ENCODE measurements at places on chromosomes 4 and X. TPM values are rescaled to one million over a fixed set of nuclear protein-coding genes. Genes with fewer than 3 reads are reported as not detected.

Gene ENPP6
- not detected for total RNA-seq

DNA sequence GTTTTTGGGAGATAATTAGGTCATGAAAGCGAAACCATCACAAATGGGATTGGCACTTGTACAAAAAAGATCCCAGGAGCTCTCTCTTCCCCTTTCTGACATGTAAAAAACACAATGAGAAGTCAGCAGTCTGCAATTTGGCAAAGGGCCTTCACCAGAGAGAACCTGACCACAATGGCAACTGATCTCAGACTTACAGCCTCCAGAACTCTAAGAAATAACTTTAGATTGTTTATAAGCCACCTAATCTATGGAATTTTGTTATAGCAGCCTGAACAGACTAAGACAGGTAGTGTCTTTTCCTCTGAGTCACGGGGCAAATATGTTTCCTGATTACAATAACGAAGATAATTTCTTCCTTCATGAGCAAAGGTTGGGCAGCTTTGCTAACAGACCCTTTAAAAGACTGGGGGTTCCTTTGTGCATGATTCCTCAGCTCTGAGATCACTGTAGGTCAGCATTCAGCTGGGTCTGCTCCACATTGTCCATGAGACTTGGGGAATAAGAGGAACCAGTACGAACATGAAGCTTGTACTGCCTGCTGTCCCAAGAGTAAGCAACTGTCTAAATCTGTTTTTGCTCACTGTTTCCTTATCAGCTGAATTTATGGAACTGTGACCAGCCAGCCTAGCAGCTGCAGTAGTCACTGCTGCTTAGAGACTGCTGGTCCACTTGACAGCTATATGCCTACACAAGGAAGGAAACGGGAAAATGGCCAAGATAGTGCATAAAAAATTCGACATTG lies 191.6 kb downstream of the ANAPC10 start:
- DNase-seq: peak; percentile 29

- DNase-seq: no peak
These were observed 83.3 kb downstream of the VEGFC start for GRCh38 chr4:176709417-176709816.

DNA sequence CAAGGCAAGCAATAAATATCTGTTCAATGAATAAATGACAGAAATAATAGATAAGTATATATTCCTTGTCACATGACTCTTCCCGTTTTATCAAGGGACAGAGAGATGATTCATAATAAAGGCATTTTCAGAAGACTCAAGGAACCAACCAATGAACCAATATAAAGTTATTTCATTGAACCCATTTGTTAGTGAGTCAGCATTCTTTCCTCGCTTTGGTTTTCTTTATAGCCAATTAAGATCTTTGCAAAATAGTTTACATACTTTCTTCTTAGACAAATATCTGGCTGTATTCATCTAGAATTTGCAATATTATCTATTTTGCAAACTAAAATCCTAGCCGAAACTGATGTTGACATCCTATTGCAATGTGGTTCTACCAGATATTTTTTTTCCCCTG lies 269.4 kb downstream of the IL15 start:
- peak; percentile 80 for DNase-seq

DNA sequence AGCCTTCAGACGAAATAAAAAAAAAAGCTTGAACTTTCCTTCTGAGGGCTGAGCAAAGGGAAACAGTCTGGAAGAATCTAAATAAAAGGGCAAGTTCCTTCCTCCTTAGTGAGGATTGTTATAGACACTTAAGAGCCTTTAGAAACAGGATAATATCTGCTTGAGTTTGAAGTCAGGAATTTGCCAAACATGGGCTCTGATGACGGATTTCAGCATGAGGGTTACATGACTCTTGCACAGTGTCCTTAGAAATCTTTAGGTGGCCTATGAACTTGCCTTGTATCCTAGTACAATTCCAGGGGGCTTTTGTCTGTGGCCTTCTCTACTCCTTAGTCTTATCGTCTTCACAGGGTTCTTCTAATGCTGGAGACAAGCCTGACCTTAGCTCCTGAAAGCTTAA lies 94.1 kb downstream of the RLIM start:
- no peak for DNase-seq

Gene GPR143
- not detected for total RNA-seq

DNA sequence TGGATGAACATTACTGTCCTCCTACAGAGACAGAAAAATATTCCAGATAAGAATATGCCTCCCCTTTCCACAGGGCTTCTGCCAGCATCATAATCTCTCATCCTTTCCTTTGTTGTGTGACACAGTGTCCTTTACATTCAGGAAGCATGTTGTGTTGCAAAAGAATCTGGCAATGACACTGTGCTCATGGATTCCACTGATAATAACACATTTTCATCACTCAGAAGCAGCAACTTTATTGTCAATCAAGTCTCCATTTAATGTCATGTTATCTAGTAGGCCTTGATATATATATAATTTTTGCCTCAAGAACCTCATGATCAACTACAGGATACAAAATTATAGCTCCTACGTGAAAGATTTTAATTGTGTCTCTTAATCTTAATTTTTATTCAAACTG lies 833.9 kb downstream of the FSTL5 start:
- DNase-seq: no peak

- DNase-seq: no peak
These were observed 81.5 kb upstream of the PACRGL start for GRCh38 chr4:20618731-20619130.

DNA sequence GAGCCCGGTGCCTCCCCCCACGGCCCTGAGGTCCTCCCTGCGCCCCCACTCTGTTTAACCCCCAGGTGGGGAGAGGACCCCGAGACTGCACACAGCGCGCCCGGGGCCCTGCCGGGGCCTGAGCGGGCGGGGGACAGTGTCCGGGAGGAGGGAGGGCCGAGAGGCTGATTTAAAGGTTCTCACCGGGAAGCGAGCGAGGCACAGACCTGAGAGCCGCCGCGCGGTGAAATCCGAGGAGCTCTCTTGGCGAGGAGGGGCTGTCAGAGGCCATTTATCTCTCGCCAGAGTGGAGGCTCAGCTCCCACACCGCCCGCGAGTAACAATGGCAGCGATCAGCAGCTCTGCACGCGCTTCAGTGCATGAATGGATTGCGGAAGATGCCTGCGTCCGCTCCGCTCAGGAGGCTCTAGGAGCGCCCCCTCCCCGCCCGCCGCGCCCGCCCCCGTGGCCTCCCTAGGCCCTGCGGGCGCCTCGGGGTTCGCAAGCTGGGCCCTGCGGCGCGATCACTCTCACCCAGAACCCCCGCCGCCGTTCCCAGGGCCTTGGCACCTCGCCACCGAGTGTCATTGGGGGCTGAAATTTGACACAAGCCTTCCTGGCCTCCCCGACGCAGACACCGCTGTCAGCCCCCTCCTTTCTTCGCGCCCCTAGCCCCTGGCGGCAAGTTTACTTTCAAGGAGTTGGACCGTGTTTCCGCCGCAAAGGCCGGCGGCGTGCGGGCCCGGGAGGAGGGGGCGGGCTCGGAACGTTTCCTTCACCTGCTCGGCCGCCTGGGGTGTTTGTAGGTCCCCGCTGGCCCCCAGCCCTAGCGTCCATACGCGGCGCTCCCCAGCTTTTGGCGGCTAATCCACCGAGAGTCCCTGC lies 48.7 kb upstream of the BCOR start:
- DNase-seq: peak; percentile 46

Gene POLN
- total RNA-seq: 0.72 TPM

DNA sequence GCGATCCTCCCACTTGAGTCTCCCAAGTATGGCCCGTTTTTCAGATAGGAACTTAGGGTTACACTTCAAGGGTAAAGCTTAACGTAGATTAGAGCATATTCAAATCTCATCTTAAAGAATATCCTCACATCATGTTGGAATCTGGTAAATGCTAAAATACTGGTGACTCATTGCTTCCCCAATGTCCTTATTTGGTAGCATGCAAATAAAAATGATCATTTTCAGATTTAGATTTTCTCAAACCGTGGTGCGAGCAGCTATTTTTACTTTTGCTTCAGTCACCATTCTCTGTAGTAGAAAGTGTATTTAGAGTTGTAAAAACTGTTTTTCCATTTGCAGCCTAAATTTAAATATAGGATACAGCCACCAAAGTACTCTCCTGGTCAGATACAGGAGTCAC lies 101.5 kb upstream of the MAML3 start:
- DNase-seq: peak; percentile 67

DNA sequence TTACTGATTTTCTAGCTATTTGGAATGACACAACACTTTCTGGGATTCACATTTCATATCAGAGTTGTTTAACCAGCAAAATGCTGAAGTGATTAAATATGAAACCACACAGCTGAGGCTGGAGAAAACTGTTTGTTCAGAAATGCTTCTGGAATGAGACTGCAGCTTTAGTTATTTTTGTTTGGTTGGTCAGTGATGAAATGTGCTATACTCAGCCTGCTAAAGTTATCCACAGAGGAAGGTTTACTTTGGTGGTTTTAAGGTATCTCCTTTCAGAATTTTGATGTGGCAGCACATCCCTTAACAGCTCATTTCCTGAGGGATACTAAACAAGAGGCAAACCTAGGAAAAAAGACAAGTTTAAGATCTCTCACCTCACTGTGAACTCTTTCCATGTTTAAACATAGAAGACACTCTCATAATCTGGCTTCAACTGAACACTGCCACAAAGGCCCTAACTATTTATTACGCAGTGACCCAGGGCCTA lies 106.6 kb upstream of the PDE5A start:
- peak; percentile 99 for DNase-seq

GRCh38 chr4:125891597-125892258 lies 577.0 kb downstream of the FAT4 start:
- peak; percentile 98 for DNase-seq

GRCh38 chrX:147550217-147550616 lies 361.5 kb upstream of the FMR1 start:
- no peak for DNase-seq

DNA sequence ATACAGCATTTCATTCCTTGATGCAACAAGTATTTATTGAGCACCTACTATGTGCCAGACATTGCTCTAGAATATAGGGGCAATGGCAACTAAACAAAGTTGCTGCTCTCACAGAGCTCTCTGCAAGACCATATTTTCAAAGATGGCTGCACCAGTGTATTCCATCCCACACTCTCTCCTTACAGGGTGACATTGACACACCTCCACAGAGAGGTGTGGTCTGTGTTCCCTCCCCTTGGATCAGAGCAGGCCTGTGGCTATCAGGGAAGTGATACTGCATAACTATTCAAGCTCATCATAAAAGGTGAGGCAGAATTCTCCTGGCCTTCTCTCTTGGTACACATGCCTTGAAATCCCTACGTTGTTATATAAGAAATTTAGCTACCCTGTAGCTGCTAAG lies 95.3 kb upstream of the SOD3 start:
- DNase-seq: no peak

DNA sequence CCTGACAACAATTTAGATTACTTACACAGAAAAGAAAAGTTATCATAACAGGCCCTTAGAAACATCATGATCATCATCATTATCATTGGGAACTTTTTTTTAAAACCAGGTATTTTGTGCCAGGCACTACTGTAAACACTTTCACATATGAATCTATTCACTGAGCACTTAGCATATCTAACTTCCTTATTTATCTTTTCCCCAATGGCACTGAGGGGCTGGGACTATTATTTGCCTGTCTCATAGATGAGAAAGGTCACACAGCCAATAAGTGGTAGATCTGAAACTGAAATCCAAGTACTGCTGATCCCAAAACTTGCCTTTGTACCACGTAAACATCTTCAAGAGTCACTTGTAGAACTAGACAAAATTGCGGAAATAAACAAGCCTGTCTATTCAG lies 184.2 kb upstream of the RBPJ start:
- no peak for DNase-seq

GRCh38 chr4:47215759-47216158 lies 184.4 kb downstream of the GABRB1 start:
- peak; percentile 29 for DNase-seq

GRCh38 chrX:8027827-8028226 lies 100.6 kb upstream of the PNPLA4 start:
- DNase-seq: no peak

DNA sequence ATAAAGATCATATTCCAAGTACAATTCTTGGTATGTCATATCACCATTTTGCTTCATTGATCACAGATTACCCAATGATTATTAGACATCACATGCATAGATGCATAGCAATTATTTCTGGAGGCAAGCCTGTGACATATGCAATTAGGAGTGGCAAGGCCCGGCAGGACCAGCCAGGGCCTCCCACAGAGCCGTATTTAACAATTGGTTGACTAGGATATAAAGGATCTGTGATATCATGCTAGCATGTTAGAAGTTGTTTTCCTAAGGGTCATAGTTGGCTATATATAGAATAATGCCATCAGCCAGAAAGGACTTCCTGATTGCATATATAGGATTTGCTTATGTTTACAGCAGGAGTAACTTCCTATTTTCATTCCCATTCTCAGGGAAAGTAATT lies 103.5 kb upstream of the OTUD4 start:
- no peak for DNase-seq

GRCh38 chrX:106698693-106699092 lies 27.8 kb upstream of the RNF128 start:
- peak; percentile 67 for DNase-seq

DNA sequence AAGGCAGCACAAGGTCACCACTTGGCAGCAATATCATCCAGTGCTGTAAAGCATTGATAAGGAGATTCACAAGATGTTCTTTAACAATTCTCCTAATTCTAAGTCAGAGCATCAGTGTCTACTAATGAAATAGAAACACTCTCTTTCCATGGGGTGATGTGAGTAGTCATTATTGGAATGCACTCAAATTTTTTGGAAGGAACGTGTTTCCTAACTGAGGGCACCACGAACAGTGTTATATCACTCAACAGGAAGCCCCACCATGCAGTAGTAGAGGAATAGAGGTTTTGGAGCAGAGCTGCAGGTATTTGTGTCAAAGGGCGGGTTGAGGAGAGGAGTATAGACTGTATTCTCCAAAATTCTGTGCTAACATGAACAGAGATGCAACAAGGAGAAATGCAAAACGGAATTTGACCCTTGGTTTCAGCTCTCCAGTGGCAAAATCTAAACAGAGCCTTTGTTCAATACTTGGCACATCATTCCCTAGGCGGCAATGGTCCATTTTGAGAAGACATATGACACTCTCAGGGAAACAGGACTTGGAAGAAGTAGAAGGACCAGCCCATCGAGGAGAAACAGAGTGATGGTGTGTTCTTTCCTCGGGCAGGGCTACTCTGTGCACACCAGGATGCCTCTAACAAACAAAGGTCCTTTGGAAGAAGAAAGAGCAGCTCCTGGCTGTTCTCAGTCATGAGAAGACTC lies 98.9 kb downstream of the CPEB2 start:
- peak; percentile 29 for DNase-seq

DNA sequence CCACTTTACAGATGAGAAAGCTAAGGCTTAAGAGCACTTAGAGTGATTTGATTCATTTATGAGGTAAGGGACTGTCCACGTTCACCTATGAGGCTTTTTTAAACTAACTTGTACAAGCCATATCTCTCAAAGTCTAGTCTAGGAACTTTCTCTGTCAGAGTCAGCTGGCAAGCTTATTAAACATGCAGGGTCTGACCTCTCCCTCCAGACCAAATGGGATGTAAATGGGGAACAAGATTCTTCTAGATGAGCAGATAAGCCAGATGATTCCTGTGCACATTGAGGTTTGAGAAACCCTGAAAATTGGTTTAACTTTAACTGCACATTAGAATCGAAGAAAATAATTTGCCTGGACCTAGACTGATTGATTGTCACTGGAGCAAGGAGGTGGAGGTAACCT lies 160.0 kb upstream of the SPRY1 start:
- DNase-seq: no peak

- no peak for DNase-seq
These were observed 16.6 kb upstream of the PTCHD1 start for GRCh38 chrX:23317799-23318724.

Gene MAGEB17
- total RNA-seq: under 0.01 TPM

Gene ARX
- not detected for total RNA-seq
